Stromal cell of bone marrow (primary cell): ENCODE measurements at places on chromosomes 6 and 20.

DNA sequence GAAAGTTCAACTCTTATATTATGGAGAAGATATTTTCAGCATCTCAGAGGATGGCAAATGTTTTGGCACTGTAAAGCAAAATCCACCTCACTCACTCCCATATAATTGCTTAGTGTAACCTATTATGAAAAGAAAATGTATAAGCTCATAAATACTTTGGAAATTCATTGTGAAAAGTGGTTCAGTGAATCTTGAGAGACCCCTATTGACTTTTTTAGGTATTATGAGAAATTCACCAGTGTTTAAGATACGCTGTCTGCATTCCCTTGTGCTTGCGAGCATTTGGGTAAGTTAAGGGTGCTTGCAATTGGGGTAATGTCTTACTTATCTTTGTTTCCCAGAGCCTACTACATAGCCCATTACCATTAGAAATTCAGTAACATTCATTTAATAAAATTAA, 66.3 kb upstream of the BMP5 start:
- DNase-seq, result no peak

GRCh38 chr6:56864171-56864616, 90.7 kb upstream of the BEND6 start:
- no peak for DNase-seq

- no peak for DNase-seq
Observed at GRCh38 chr6:136607204-136607931, 57.1 kb upstream of the MAP7 start.

GRCh38 chr6:144731229-144731628, 446.1 kb downstream of the UTRN start:
- no peak for DNase-seq

- DNase-seq, result no peak
Observed at GRCh38 chr6:25366903-25367545, 87.8 kb downstream of the CARMIL1 start.

DNA sequence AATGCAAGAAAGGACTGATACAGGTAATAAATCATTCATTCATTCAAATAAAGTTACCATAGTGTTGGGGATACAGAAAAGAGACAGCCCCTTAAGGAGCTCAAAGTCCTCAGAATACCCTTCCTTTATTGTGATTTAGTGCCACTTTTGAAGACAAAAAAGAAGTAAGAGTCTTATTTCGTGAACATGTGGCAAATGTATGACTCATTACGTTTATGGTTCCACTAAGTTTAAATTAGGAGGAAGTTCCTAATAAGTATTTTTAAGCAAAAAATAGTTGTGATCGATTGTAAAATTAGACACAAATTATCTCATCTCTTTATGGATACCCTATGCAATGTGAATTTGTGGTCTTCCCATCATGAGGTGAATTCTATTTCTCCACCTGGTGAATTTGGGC, 38.5 kb upstream of the GCLC start:
- no peak for DNase-seq
